ENCODE measurements at places on chromosomes 5 and 9.

- DNase-seq = peak; percentile 94
These were observed 41.7 kb upstream of the IL17B start for GRCh38 chr5:149420545-149421371.

GRCh38 chr9:38263532-38263931, 129.0 kb upstream of the ALDH1B1 start:
- DNase-seq = peak; percentile 48

DNA sequence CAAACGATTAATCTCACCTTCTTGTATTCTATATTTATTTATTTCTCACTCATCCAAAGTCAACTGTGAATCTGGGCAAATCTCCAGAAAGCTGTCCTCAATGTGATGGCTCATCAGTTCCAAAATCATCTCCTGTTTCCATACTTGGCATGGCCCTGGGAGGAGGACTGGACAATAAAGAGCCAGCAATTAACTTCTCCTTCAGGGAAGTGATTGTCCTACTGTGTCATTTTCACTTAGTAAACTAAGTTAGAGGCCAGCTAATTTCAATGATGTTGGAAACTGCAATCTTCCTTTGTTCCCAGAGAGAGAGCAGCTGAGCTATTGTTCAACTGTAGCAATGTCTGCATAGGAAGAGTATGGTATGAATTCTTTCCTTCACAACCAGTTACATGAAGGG, 17.5 kb downstream of the CDH12 start:
- DNase-seq = no peak

GRCh38 chr5:95671826-95672225, 11.0 kb downstream of the SPATA9 start:
- no peak for DNase-seq

DNA sequence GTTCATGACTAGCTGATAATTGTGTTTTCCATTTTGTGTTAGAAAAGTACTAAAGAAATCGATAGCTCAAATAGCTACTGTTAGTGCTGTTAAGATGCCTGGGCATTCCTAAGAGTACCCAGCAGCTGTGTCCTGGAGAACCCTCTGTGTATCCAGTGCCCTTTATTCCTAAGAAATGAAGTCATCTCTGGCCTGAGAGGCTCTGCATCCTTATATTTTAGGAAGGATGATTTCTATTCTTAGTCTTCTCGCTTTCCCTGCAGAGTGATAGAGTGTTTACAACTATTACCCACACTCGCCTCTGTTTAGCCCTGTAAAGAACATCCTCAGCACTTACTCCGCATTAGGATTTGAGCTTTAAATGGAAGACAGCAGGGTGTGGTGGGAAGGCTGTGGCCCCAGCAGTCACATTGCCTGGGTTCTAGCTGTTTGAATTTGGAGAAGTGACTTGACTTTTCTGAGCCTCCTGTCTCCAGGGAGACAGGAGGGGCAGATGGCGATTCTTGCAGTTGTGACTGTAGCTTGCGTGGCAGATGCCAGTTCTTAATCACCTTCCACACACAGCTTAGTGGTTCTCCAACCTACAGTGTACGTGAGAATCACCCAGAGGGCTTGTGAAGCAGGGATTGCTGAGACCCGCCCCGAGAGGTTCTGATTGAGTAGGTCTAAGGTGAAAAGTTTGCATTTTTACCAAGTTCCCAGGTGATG, 177.2 kb upstream of the PITX1 start:
- DNase-seq = peak; percentile 38
